GM23248 (cell line): ENCODE measurements at places on chromosomes 4 and X.
A peak's percentile ranks its signal among the peaks of the same experiment; 100 is the strongest.

DNA sequence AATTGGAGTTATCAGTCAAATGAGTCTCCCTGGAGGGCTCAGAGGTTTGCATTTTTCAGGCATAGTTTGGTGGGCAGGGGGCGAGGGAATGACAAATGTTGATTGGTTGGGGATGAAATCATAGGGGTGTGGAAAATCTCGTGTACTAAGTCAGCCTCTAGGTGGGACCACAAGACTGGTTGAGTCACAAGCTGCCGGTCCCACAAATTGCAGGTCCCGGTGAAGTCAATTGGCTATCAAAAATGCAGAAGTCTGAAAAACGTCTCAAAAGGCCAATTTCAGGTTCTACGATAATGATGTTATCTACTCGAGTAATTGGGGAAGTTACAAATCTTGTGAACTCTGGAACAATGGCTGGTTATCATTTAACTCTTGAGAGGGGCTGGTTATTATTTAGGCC lies 98.8 kb upstream of the DHX15 start:
- DNase-seq: no peak

GRCh38 chrX:83511208-83511607 lies 3.1 kb downstream of the POU3F4 start:
- no peak for DNase-seq

DNA sequence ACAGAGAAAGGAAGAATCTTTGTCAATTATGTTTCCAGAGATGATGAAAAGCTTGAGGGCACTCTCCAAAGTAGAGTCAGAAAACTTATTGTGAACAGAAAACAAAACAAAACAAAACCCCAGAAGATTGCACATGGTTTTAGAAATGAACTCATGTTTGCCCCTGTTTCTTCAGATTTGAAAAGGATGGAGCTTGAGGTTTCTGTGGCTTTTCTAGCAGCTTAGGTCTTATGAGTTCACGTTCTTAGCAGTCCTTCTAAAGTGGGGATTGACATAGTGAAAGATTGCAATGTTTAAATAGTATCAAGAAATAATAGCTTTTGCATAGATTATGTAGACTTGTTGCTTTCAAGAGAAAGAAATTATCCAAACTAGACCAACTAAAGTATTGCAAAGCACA lies 421.8 kb downstream of the GBA3 start:
- DNase-seq: no peak

GRCh38 chr4:100269446-100269845 lies 79.2 kb upstream of the DDIT4L start:
- DNase-seq: no peak

DNA sequence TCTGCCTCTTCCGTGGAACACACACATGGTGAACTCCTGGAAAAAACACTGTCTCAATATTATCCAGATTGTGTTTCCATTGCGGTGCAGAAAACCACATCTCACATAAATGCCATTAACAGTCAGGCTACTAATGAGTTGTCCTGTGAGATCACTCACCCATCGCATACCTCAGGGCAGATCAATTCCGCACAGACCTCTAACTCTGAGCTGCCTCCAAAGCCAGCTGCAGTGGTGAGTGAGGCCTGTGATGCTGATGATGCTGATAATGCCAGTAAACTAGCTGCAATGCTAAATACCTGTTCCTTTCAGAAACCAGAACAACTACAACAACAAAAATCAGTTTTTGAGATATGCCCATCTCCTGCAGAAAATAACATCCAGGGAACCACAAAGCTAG lies 87.9 kb downstream of the TET2 start:
- no peak for DNase-seq

- DNase-seq: no peak
Measured at GRCh38 chr4:148216866-148217814, 225.1 kb downstream of the NR3C2 start.

DNA sequence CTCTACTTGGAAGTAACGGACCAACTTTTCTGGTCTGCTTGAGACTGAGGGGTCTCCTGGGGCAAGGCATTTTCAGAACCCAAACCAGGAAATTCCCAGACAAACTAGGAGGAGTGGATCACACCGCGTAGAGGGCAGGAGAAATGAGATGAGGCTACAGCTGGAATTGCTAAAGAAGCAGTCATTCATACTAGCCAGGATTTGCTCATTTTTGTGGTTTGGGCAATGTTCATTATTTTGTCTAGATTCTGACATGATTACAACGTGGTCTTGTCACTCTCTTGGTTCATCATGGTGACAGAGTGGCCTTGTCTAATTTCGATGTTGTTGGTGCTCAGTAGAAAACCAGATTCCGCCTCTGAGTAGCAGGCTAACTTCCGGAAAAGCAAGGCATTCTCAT lies 63.2 kb downstream of the BANK1 start:
- peak; percentile 41 for DNase-seq

- no peak for DNase-seq
Measured at GRCh38 chr4:100540131-100540530, 22.3 kb upstream of the EMCN start.

- peak; percentile 16 for DNase-seq
Measured at GRCh38 chrX:136867096-136867491, 13.4 kb downstream of the RBMX start.

- DNase-seq: no peak
Measured at GRCh38 chrX:487836-488235, 101.1 kb upstream of the PPP2R3B start.

- no peak for DNase-seq
Measured at GRCh38 chr4:3261411-3262207, 12.7 kb downstream of the MSANTD1 start.

GRCh38 chr4:118879409-118879808 lies 9.2 kb upstream of the SYNPO2 start:
- no peak for DNase-seq

DNA sequence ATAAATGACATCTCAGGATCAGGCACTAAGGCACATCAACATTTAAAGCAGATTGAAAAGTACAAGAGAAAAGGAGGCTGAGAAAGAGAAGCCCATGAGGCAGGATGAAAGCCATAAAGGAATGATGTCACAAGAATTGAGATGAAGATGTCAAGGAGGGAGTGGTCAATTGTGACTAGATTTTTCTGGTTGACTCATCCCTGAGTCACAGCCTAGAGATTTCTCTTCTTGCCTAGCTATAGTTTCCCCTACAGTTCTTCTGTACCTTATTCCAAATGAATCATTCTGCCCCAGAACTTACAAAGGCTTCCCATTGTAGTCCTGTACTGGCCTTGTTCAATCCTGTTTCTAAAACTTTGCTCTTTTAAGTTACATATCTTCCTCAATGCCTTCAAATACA lies 3.4 kb upstream of the USP53 start:
- peak; percentile 95 for DNase-seq

DNA sequence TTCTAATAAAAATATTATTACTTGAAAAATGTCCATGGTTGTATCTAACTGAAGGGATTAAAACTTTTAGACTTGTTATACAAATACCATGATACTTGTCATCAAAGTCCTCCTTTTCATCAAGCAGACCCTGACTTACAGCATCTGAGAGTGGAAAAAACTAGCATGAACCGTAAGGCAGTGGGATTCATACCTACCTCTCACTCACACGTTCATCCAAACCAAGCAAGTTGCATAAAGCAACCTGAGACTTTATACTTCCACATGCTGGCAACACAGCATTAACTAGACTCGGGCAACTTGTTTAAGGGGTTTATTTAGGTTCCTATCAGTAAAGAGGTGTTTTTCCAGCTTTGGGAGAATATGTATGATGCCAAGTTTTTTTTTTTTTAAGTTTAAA lies 22.6 kb upstream of the TLR7 start:
- DNase-seq: no peak

GRCh38 chr4:2626231-2626630 lies 89.8 kb downstream of the FAM193A start:
- no peak for DNase-seq

DNA sequence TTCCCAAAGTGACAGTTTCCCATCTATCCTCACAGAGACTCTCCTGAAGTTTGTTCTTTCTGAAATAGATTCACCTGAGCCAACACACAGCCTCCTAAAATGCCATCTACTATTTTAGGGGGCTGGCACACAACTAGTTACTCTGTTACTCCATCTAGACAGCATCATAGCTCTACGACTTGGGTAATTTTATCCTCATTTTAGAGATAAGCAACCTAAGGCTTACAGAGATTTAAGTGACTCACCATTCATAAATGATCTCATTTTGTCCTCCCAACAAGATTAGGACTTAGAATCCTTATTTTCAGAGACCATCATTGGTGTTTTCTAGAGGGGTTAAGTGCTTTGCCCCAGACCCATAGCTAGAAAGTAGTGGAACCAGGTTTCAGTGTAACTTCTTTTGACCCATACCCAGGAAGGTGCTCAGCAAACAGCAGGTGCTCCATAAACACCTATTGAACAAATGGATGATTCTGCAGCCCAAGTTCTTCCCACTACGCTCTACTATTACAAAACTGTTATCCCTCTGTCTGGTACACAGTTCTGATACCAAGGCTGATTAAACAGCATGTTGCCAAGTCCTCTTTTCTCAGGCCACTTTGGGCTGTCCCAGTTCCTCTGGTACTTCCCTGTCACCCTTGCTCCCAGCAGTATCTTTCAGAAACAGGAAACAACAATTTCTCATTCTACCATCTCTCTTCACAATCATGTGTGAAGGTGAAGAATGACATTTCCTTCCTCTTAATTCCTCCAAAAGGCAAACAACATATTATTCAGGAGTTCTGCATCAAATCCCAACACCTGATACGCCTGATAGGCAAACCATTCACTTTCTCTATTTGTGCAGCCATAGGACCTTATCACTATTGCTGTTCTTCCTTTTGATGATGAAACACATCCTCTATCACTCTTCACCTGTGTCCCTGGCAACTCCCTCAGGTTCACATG lies 304.7 kb upstream of the TAPT1 start:
- DNase-seq: peak; percentile 67

- peak; percentile 50 for DNase-seq
Measured at GRCh38 chr4:137651128-137651527, 118.8 kb upstream of the PCDH18 start.

DNA sequence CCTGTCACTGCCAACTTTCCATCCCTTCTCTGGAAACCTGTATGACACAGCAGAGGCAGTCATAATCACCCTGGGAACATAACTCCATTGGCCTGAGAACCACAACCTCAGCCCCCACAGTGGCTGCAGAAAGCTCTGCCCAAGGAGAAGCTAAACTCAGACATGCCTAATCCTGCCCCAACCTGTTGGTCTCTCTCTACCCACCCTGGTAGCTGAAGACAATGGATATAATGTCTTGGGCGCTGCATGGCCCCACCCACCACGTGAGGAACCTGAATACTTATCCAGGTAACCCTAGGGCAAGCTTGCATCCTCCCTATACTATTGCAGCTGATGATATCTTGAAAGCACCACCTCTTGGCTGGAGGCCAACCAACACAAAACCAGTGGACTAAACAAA lies 225.2 kb downstream of the TEX13C start:
- DNase-seq: no peak

DNA sequence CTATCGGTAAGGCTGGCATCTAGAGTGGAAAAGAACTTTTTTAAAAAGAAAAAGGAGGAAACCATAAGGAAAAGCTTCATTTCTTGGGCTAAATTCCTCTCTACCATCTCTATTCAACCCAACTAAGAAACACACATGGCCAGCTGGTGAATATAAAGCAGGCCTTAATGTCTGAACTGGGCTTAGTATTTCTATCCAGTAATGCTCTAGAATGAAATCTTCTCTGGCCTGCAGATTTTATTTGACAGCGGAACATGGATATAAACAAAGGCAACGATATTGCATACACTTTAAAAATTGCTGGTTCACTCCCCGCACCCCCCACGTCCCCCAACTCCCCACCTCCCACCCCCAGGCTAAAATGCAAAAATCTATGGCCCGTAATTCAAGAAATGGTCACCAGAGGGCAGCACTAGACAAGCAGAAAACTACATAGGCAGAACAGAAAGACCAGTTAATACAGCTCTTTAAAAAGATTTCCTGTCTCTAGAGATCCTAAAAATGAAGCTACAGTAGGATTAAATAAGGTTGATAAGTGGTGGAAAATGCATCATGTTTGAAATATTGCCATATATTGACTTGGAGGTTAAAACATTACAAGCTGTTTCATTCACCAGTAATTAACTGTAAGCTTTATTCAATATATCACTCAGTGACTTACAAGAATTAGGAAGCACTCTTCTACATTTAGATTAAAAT lies 155.2 kb upstream of the GALNT7 start:
- peak; percentile 42 for DNase-seq

GRCh38 chr4:101009471-101009870 lies 337.9 kb downstream of the PPP3CA start:
- DNase-seq: no peak

GRCh38 chr4:31411565-31411964 lies 691.4 kb downstream of the PCDH7 start:
- no peak for DNase-seq

DNA sequence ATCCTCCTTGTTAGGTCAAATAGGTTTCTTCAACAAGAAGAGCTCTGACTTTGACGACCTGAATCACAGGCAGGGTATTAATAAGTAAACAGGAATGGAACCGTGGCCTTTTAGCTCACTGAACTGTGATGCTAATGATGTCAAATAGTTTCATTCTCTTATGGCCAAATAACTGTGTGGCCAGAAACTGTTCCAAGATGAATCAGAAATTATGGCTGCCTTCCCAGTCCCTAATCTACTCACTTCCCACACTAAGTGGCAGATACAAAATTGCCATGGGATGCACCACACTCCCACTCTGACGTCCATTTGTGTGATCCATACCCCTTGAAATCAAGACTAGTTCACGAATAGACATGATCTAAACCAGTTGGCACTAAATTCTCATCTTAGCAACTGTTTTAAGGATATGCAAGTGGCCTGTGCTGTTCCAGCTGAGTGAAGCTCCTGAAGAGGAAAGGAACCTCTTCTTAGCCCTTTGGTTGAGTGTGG lies 455.4 kb downstream of the IL15 start:
- DNase-seq: peak; percentile 96

DNA sequence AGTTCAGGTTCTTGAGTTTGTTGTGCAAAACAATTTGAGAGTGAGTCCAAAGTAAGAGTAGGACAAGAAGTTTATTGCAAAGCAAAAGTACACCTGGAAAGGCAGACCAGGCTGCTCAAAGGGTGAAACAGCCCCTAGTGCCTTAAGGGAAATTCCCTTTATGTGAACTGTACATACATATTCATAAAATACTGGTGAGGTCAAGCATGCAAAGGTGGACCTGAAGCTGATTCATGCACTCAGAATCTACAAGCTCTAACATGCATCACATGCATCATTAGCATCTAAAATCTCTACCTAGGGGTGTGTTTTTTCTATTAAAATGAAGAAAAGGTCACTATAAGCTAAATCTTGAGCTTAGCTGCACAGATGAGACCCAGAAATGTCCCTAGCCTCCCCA lies 266.9 kb downstream of the SPATA18 start:
- no peak for DNase-seq

DNA sequence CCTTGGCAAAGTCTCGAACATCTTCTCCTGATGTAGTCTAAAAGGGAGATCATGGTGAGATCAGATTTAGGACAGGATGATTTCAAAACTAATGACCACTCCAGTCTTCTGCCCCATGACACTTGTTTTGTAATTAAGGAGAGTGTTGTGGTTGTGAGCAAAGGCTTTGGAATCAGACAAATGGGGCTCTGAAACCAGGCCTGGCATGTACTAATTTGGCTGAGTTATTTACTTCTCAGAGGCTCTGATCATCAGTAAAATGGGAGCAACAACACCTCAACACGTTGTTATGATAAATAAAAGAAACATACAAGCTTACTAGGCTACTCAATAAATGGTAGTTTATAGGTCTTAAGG lies 106.9 kb upstream of the FTHL17 start:
- no peak for DNase-seq

- DNase-seq: peak; percentile 63
Measured at GRCh38 chr4:127732623-127733328, 2.6 kb downstream of the SLC25A31 start.
